ENCODE measurements at places on chromosomes 1 and 21.

- DNase-seq = peak; percentile 37
Measured at GRCh38 chr1:227808566-227808965, 6.9 kb upstream of the PRSS38 start.

GRCh38 chr21:44999972-45000636, 60.3 kb downstream of the SLX9 start:
- DNase-seq = no peak

DNA sequence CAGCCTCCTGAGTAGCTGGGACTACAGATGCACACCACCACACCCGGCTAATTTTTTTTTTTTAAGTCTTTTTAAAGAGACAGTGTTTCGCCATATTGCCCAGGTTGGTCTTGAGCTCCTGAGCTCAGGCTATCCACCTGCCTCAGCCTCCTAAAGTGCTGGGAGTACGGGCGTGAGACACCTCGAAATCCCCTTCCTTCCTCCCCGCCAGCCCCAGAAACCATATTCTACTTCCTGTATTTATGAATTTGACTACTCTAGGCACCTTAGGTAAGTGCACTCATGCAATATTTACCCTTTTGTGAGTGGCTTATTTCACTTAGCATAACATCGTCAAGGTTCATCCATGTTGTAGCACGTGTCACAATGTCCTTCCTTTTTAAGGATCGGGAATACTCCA, 6.9 kb upstream of the LRP8 start:
- DNase-seq = no peak

GRCh38 chr1:156704930-156705320, 458 bp downstream of the CRABP2 start:
- DNase-seq = peak; percentile 62

GRCh38 chr1:47233186-47233585, 1.2 kb upstream of the TAL1 start:
- DNase-seq = no peak

DNA sequence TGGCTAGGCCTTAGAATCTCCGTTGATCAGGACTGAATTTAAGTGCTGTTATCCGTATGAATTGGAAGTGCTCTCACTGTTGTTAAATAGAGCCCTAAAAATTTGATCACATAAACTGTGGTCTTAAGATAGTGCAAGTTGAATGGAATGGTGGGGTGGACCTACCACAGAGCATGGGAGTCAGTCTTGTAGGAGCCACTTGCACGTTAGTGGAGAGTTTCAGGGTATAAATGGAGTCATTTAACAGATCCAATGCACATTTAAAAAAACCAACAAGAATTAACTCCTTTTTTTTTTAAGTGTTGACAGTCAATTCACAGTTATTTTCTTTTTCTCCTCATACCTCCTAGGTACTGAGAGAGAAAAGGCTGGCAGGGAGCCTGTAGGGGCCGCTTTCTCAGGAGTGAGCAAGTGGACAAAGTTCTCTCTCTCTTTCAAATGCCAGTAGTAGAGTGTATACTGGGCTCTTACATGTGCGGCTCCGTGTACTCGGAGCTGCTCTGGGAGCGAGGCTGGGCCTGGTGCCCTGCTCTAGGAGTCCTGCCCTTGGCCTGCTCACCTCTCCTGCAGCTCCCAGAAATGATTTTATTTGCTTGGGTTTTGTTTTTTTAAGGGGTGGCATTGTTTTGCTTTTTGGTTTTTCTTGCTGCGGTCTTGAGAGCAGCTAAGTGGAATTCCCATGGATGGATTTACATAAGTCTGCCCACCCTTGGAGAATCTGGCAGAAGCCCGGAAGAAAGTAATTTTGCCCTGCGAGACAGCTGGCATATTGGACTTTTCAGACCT, 91.3 kb downstream of the ATP5PO start:
- peak; percentile 9 for DNase-seq

DNA sequence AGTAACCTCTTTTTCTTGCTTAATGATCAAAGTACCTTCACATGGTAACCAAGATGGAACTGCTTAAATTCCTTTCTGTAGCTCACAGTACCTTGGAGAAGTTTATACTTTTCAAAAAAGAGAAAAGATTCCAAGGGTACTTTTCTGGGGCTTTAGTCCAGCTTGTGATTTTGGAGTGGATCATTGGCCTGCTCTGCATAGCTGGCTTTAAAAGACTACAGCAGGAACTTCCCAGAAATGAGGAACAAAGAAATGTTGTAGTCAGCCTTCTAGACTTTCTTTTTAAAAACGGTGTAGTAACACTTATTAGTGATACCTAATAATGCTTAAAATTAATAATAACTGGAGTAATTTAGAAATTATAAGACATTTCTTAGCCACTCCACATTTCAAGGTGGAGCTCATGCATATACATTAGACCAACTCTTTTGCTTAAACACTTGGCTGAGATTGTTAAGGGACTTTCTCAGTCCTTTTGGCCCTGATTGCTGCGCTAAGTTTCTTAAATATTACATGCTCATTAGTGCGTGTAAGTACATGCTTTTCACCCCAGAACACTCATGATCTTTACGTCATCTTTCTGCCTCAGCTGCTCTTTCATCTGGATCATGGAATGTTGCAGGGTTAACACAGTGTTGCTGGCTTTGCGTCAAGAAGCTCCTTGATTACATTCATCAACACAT, 57.3 kb downstream of the SDCCAG8 start:
- DNase-seq = no peak

- DNase-seq = no peak
Measured at GRCh38 chr1:7940034-7940433, 605 bp downstream of the TNFRSF9 start.

GRCh38 chr1:173267453-173267945, 60.4 kb upstream of the TNFSF4 start:
- DNase-seq = peak; percentile 95

GRCh38 chr1:26922901-26923300, 1.4 kb downstream of the NUDC start:
- no peak for DNase-seq

DNA sequence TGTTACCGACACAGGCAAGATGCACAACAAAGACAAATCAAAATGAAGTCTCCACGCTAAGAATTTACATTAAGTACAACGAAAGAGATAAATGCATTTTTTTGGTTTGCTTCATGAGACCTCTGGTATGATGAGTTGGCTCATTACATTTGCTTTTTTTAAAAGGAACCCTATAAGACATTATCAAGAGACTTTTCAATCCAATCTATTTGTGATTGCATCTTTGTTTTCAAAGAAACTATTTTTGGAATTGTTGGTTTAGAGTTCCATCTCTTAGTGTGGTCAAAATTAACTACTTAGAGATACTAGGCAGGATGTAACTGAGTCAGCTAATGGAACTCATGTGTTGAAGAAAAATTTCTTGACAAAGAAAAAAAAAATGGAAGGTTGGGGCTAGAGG, 200.1 kb downstream of the ZC3H11B start:
- peak; percentile 58 for DNase-seq

DNA sequence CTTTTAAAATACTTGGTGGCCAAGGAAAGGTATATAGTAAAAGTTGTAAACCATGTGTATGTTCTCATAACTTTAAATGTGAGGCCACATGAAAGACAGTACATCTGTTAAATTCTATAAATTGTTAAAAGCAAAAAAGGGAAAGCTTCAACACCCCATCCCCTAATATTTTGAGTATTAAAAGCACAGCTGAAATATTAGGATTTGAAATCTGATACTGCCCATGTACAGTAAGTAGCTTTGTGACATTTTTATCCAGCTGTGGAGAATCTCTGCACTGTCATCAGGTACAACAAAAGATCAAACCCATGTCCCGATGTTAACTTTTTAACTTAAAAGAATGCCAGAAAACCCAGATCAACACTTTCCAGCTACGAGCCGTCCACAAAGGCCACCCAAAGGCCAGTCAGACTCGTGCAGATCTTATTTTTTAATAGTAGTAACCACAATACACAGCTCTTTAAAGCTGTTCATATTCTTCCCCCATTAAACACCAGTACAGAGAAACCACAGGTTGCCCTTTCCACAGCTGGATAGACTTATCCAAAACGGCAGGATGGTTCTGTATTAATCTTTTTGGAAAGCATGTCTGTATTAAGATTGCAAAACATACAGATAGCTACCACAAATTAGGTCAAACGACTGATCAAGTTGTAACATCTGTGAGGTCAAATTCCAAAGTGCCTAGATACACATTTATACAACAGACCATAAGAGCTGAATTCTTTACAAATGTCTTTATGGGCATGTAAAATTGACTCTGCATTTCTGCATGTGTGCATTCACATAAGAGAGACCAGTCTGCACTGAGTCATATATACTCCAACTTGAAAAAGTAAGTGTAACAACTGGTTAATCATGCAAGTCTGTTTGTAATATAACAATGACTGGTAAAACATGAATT, 5.2 kb downstream of the IRF2BP2 start:
- DNase-seq = peak; percentile 75

DNA sequence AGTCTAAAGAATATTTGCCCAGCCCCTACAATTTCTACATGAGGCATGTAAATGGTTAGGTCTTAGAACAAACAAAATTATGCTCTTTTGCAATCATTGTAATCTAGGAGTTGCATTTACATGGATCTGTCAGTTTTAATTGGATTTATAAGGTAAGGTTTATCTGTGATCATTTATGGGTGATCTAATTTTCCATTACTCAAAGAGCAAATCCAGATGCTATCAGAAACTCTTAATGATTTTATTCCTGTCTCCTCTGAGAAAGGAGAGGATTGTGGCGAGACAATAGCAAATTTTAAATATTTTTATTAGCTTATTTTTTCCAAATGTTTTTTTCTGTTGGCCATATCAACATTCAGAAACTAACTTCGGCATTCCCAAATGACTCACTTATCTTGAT, 14.2 kb upstream of the NEGR1 start:
- DNase-seq = no peak

DNA sequence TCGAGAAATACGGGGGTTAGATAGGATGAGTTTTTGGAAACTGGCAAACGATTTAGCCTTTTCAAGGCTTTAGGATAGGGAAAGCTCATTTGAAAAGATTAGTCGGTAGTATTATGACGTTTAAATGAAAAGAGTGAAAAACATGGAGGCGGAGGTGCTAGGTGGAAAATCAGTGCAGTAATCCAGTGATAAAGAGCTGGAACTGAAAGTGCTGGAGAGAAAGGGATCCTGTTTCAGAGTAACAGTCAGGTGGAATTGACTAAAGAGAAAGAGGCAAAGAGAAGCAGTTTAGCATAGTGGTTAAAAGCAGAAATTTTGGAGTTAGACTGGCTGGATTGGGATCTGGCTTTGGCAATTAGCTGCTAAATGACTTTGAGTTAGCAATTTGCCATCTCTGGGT, 945 bp downstream of the WDR3 start:
- no peak for DNase-seq

GRCh38 chr1:15937706-15938168, 38.2 kb downstream of the ZBTB17 start:
- DNase-seq = peak; percentile 53

DNA sequence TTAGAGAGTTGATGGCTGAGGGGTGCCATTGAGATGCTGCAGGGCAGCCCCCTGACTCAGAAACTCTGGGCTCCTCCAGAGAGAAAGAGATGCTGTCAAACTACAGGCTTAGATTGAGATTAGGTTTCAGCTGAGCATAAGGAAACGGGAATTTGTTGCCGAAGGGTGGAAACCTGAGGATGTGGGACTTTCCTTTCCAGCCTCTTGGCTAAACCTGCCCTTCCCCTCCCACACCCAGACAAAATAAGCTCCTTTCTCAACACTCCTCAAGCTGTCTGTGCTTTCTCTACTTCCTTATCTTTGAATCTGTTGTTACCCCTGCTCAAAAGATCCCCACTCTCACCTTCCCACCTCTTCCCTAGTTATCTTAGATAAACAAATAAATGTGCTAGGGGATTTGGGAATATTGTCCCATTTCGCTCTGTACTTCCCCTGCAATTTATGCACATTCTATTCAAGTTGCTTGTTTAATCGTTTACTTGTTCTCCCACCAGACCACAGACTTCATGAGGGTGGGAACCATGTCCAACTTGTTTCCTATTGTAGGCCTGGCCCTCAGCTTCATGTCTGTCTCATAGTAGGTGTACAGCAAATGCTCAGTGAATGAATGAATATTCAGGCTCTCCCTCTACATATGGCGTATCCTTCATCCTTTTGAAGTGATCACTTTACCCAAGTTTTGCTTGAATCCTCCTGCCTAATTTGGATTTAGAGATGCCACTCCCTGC, 30.6 kb upstream of the MARK1 start:
- DNase-seq = no peak

DNA sequence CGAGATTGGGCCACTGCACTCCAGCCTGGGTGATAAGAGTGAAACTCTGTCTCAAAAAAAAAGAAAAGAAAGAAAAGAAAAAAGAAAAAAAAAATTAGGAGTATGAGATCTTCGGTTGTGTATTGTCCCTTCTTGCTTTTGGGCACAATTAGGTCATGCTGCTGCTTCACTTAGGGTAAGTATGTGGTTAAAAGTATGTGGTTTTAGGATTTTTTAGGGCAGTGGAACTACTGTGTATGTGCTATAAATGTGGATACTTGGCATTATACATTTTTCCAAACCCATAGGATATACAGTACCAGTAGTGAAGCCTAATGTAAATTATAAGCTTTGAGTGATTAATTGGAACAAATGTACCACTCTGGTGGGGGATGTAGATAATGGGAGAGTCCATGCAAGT, 31.2 kb downstream of the VANGL2 start:
- no peak for DNase-seq

GRCh38 chr1:198042168-198042567, 114.6 kb upstream of the NEK7 start:
- DNase-seq = peak; percentile 49

- DNase-seq = no peak
Measured at GRCh38 chr1:20534659-20535417, 17.5 kb upstream of the FAM43B start.

DNA sequence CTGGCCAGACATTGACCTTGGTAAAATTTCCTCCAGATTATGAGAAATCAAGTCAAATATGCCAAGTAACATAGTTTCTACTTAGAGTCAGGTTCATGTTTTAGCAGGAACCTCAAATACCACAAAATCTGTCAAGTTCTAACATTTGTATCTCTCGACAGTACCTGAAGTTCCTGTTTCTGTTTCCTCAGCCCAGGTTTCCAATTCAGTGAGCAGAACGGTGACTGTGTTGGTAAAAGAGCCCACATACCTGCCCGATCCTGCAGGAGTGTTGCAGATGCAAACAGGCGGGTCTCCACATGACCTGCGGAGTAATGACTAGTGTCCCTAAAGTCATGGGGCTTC, 57.9 kb upstream of the LGALS8 start:
- DNase-seq = no peak

DNA sequence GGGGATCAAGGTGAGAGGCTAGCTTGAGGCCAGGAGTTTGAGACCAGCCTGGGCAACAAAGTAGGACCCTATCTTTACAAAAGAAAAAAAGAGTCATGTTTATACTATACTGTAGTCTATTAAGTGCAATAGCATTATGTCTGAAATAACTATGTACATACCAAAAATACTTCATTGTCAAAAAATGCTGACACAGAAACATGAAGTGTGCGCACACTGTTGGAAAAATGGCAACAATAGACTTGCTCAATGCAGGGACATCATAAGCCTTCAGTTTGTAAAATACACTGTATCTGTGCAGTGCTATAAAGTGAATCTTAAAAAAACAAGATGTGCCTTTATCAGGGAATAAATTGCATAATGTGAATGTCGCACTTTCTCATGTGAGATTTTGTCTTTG, 14.1 kb upstream of the NID1 start:
- no peak for DNase-seq

- DNase-seq = no peak
Measured at GRCh38 chr1:3019516-3020051, 1.7 kb upstream of the ACTRT2 start.

GRCh38 chr1:160376525-160377131, 9.8 kb downstream of the NHLH1 start:
- peak; percentile 74 for DNase-seq

- no peak for DNase-seq
Measured at GRCh38 chr1:167344615-167345385, 124.1 kb downstream of the POU2F1 start.

GRCh38 chr1:193634470-193634869, 448.1 kb upstream of the B3GALT2 start:
- no peak for DNase-seq
